ENCODE measurements at places on chromosomes 1 and 21.

GRCh38 chr1:101051688-101052638, 26.4 kb upstream of the DPH5 start:
- no peak for DNase-seq

- no peak for DNase-seq
Observed at GRCh38 chr21:41234569-41234968, 66.6 kb downstream of the BACE2 start.

GRCh38 chr1:40986956-40987355, 7.5 kb downstream of the CTPS1 start:
- DNase-seq: no peak

- no peak for DNase-seq
Observed at GRCh38 chr1:61504852-61505390, 220.0 kb downstream of the TM2D1 start.

DNA sequence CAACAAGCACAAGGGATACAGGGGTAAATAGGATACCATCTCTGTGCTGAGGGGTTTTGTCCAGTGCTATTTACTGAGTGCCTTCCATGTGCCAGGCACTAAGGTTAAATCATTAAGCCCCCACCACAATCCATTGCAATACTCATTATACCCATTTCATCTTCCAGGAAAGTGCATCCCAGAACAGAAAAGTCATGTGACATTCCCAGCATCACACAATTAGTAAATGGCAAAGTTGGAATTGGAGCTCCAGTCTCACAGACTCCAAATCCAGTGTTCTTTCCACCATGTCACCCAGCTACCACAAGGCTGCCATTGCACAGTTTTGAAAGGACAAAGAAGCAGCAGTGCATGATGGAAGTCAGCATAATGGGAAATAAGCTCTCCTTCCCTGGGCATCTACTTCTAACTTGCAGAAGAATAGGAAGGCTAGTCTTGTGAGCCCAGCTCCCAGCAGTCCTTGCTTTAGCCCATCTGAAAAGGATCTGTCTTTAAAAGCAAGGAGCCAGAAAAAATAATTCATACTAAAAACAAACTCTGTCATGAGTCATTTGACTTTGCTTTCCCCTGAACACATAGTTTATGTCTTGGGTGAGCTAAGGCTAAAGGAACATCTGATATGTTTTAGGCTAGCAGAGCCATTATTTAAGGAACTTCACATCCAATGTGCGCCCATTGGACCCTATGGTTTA, 111.4 kb upstream of the HOOK1 start:
- no peak for DNase-seq

- DNase-seq: no peak
Observed at GRCh38 chr1:20124456-20125057, 5.2 kb upstream of the PLA2G2D start.

DNA sequence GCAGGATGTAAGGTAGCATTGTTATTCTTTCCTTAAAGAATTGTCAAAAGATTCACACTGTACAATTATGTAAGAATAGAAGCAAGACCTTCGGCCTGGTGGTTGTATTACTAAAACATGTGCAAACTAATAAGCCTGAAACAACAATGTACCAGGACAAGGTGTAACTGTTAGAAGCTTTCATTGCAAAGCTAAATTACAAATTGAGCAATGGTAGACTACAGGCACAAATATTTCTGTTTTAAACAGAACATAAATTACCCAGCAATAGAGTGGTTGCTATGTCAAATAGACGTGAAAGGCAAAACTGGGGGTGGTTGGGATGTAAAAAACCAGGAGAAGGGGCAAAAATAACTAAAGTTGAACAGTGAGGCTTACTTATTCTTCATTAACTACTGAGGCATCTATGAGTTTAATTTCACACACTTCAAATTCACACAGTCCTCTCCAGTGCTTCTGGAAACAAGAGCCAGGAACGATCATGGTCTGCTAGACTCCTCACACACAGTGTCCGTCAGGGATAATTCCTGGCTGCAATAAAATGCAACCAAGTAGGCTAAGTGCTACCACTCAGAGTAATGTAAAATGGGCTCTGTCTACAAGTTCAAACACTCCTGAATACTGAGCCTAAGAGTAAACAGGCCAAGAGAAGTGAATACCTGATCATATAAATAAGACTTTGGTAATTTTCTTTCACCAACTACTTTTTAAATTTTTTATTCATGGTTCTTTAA, 39.3 kb upstream of the C1orf198 start:
- DNase-seq: no peak

Measured in NCI-H748 treated with DMSO at 0.1 percent for 48 hours (cell line).